ENCODE measurements at places on chromosomes 11 and 22. TPM values are rescaled to one million over a fixed set of nuclear protein-coding genes. Genes with fewer than 3 reads are reported as not detected.
A peak's percentile ranks its signal among the peaks of the same experiment; 100 is the strongest.

Gene NELL1
- 0.26 TPM for total RNA-seq

DNA sequence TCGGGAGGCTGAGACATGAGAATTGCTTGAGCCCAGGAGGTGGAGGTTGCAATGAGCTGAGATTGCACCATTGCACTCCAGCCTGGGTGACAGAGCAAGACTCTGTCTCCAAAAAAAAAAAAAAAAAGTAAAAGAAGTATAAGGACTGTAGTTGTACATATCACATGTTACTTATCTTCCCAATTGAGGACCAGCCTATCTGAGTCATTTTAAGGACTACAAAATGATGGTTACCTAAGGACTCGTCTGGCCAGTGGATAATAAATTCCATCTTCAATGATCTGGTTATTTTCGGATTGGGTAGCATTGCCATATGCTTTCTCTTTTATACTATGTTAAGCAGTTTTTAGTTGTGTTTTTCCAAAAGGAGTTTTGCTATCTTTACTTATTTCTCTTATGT, 55.3 kb downstream of the PPFIA1 start:
- H3K27ac ChIP-seq: no peak overlapping the region
- H3K4me1 ChIP-seq: no peaks in the 10 kb centered on the region
- no peak for DNase-seq
- H3K27me3 ChIP-seq: no peaks in the 10 kb centered on the region

Gene UCP2
- 12.8 TPM for total RNA-seq

DNA sequence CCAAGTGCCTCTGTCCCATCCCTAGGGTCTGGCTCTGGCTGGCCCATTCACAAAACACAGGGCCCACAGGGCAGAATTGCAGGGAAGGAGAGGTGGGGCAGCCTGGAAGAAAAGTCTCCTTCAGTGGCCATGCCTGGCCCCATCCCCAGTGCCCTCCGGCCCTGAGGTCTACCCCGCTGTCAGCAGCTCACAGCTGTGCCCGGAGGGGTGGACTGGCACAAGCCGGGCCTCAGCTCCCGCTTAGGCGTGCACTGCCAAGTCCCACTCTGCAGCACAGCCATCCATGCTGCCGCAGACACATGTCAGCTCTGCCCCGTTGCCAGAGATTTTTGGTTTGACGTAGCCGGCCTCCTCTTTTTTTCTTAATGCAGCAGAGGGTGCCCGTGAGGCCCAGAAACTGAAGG, 3.9 kb upstream of the SCN2B start:
- H3K4me1 ChIP-seq: peaks cover 19% of the 10 kb centered on the region
- H3K27me3 ChIP-seq: peaks cover 6% of the 10 kb centered on the region
- H3K36me3 ChIP-seq: no peaks in the 10 kb centered on the region
- no peak overlapping the region for H3K4me3 ChIP-seq
- H3K27ac ChIP-seq: no peak overlapping the region
- peak; percentile 45 for DNase-seq

DNA sequence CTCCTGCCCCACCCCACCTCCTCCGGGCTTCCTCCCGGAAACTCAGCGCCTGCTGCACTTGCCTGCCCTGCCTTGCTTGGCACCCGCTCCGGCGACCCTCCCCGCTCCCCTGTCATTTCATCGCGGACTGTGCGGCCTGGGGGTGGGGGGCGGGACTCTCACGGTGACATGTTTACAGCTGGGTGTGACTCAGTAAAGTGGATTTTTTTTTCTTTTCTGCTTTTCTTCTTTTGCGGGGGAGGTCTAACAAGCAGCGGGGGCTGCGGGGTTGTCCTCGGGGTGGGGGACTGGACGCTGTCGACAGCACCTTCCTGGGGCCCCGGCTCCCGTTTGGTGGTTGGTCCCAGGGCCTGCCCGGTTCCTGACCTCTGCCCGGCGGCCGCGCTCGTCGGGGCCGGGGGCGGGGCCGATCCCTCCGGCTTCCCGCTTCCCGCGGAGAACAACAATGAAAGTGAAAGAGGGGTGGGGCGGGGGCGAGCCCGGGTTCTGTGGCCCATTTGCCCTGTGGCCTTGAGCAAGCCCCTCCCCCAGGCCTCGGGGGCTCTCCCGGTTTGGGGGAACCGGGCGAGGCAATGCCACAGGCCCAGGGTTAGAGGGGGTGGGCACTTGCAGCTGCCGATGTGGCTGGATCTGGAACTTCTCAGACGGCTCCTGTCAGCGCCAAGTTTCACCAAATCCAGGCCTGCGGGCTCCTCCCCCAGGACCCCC, 975 bp upstream of the MDK start:
- H3K4me3 ChIP-seq: peak overlapping the region; percentile 85
- peaks cover 10% of the 10 kb centered on the region for H3K36me3 ChIP-seq
- H3K27ac ChIP-seq: peak overlapping the region; percentile 67

DNA sequence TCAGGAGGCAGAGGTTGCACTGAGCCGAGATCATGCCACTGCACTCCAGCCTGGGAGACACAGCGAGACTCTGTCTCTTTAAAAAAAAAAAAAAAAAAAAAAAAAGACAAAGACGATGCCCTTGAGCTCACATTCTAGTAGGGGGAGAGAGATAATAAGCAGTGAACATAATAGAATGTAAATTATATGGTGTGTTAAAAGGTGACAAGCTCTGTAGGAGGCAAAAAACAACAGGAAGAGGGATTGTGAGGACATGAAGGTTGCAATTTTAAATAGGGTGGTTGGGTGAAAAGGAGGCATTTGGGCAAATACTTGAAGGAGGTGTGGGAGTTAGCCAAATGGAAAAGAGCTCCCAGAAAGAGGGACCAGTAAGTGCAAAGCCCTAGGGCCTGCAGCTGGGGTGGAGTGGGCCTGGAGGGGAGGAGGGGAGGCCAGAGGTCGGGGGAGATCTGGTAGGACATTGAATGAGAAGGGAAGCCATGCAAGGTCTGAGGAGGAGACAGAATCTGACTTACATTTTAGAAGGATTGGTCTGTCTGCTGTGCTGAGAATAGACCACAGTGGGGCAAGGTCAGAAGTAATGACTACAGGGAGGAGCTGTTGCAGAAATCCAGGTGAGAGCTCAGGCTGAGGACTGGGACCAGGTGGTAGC, 26.6 kb downstream of the P2RY2 start:
- peaks cover 2% of the 10 kb centered on the region for H3K27me3 ChIP-seq
- DNase-seq: no peak
- H3K4me1 ChIP-seq: peaks cover 8% of the 10 kb centered on the region
- H3K4me3 ChIP-seq: no peak overlapping the region
- no peak overlapping the region for H3K27ac ChIP-seq

Measured in endothelial cell (in vitro differentiated cells).